ENCODE measurements at places on chromosomes 3 and 15.

GRCh38 chr3:53646723-53647122 lies 152.3 kb downstream of the CACNA1D start:
- DNase-seq, result no peak

DNA sequence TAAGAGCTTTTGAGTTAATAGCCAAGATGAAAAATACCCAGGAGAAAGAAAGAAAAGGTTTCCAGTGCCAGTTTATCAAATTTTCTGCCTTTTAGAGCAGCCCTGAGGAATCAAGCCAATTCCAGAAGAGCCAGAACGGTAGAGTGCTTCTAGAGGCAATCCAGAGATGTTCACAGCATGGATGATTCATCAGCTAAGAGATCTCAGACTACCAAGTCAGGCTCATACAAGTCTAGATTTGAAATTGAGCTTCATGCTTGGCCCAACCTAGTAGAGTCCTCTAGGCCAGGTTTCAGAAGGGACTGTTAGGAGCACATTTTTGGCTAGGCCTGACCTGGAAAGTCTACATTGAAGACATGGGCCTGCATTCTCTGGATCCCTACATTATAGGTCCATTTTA lies 15.5 kb downstream of the WDR48 start:
- DNase-seq, result no peak

GRCh38 chr3:170773682-170774425 lies 96.1 kb downstream of the RPL22L1 start:
- DNase-seq, result no peak

DNA sequence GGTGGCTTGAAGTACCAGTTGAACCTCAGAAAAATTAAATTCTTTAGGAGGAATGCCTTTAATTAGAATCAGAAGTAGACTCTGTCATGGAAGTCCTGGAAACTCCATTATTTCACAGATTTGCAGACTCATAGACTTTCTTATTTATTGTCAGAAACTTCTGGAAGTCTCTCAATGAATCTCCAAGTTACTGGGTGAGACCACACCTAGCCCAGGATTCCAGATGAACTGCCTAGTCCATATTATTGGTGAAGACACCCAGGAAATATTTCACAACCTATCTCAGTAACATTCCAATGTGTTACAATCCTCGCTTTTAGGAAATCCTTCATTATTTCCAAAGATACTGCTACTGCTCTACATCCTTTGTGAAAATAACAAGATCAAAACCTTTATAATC lies 6.5 kb upstream of the THBS1 start:
- no peak for DNase-seq

DNA sequence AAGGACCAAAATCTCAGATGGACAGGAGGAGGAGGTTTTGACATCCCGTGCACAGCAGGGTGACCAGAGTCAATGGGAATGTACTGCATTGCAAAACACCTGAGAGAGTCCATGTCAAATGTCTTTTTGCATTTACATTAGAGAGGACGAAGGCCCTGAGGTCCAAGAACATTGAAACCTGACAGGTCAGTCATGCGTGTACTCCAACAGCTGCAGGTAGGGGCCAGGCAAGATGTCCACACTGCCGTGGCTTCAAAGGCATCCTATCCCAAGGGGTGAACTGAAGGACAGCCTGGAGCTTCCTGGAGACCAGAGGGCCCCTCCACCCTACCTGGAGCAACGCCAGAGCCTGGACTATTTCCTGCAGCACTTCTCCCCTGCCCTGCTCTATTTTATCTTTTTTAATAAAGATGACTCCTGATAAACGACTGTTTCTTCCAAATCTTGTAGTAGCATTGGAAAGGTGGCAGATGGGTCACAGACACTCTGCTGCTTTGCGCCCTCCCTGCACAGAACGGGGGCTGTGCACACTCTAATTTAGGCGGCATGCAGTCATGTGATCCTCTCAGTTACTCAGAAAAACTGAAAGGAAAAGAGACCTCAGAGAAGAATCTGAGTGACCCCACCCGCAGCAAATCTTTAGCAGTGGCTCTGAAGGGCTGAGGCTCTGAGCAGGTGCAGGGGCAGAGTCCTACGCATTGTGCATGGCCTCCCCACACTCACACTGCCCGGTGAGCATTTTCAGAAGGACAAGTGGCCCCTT lies 68.2 kb downstream of the HMCES start:
- DNase-seq, result no peak

DNA sequence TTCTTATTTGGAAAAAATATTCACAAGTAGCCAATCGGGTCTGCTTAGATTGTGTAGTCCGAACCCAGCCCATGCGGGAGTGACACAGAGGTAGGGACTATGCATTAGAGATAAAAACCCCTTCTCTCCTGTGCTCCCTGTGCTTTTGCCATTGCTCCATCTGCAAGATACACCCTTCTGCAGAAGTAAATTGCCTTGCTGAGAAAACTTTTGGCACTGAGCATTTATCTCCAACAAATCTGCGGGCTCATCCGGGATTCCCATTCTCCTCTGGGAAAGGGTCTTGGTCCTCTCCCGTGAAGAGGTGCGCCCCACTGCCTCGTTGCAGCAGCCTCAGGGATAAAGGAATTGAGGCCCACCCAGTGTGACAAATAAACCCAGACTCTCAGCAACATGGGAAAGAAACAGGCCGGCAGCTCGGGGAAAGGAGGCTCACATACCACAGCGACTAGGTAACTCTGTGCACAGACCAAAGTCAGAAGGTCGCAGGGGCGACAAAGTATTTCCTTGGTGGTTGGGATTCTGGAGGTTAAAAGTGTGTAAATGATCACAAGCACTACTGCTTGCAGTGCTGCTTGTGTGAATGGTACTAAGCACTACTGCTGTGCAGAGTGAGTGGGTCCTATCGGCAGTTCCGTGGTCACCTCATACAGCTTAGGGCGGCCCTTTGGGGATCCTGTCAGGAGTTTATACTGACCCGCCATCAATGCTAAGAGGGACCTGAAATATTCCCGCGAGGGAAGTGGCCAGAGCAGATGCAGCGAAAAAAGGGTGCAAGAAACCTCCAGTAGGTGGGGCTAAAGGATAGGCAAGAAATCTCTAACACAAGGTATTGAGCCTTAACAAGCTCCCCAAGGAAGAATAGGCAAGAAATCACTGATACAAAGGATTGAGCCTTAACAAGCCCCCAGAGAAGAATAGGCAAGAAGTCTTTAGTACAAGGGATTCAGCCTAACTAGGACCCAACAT lies 54.3 kb downstream of the GSK3B start:
- DNase-seq, result no peak

- DNase-seq, result peak; percentile 59
Measured at GRCh38 chr15:84725001-84725491, 9.1 kb upstream of the SEC11A start.

DNA sequence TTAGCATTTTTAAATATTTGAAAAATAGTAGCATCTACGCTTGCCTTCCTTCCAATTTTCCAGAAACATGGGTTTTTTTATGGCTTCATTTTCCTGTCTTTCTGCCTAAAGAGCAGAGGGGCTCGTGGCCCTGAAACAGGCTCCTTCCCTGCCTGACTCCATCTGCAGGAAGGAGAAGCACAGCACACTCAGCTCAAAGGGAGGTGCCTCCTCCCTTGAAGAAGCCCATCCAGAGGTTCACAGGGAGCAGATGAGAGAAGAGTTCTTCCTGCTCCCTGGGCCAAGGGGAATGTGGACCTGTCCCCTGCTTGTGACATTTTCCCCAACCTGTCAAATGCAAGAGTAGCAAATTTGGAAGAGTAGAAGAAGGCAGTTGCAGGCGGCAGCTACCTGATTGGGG lies 55.8 kb downstream of the BBX start:
- no peak for DNase-seq

DNA sequence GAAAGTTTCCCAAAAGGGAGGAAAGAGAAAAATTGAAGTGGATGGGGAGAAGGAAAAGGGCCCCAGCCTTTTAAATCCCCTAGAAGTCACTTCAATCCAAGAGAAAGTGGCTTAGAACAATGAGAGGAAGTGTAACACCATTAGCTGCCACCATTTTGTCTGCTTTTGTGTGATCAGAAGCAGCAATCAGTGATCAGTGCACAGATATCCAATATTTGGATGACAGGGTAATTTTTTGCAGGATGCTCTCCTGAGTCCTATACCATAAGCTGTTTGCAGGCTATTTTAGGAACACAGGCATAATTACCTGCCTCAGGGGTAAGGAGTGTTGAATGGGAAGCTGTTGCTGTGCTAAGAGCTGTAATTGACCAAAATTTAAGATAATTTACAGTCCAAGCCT lies 31.4 kb downstream of the SLC35A5 start:
- DNase-seq, result no peak

DNA sequence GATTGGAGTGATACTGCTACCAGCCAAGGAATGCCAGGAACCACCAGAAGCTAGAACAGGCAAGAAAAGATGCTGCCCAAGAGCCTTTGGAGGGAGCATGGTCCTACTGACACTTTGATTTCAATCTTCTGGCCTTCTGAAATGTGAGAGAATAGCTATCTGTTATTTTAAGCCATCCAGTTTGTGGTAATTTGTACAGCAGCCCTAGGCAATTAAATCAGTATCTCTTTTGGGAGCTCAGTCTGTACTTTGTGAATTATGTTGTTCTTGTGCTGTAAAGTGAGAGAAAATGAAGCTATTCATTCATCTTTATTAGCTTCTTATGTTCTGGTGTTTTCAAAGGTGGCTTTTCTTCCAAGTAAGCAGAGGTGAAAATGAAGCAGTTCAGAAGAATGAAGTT lies 381.3 kb downstream of the PDCD6IP start:
- no peak for DNase-seq

DNA sequence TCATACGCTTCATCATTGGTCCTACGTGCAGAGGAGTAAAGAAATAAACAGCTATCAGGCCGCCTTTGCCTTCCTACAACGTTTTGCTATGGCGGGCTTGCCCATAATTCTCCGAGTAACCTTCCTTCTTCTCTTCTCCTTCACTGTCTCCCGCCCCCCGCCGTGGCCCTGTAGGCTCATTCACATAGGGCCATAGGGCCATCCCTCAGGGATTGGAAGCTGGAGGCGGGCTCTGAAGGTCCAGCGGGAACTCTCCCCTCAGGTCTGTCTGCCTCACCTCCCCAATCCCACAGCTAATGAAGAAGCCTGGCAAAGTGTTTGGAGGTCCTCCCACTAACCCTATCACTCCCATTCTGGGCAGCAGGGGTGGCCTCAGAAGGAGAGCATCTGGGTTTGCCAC lies 43.6 kb downstream of the SEMA5B start:
- no peak for DNase-seq

- DNase-seq, result no peak
Measured at GRCh38 chr3:20488151-20488550, 302.1 kb upstream of the SGO1 start.

- DNase-seq, result no peak
Measured at GRCh38 chr3:159829539-159830227, 159.0 kb upstream of the IL12A start.

DNA sequence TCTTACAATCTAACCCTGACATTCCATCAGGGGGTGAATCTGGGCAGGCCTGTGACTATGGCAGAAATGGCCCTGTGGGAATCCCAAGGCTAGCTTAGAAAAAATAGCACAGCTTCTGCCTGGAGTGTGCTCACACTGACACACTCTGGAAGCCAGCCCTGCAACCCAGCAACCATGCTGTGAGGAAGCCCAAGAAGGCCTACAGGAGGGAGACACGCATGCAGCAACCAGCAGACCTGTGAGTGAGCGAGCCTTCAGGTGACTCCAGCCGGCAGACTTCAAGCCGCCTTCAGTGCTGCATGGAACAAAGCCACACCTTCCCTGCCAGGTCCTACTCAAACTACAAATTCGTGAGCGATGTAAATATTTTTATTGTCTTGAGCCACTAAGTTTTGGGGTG lies 26.1 kb downstream of the RAB6B start:
- DNase-seq, result no peak

- peak; percentile 81 for DNase-seq
Measured at GRCh38 chr15:24956111-24956838, 1.5 kb downstream of the SNRPN start.

Measured in CD4-positive, alpha-beta T cell treated with Interferon alpha-2 for 1 hour (primary cell).